ENCODE measurements at places on chromosomes 16 and 17. TPM values are rescaled to one million over a fixed set of nuclear protein-coding genes. Genes with fewer than 3 reads are reported as not detected.
A peak's percentile ranks its signal among the peaks of the same experiment; 100 is the strongest.

DNA sequence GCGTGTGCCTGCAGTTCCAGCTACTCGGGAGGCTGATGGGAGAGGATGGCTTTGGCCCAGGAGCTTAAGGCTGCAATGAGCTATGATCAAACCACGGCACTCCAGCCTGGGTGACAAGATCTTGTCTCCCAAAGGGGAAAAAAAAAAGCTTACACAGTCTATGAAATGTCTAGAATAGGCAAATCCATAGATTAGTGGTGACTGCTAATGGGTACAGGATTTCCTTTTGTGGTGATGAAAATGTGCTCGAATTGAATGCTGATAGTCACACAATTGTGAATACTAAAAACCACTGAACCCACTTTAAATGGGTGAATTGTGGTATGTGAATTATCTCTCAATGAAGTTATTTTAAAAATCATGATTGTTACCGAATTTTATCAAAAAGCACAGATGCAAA lies 14.9 kb downstream of the USP7 start:
- no peak for DNase-seq

DEXI gene
- total RNA-seq: 31.6 TPM

DNA sequence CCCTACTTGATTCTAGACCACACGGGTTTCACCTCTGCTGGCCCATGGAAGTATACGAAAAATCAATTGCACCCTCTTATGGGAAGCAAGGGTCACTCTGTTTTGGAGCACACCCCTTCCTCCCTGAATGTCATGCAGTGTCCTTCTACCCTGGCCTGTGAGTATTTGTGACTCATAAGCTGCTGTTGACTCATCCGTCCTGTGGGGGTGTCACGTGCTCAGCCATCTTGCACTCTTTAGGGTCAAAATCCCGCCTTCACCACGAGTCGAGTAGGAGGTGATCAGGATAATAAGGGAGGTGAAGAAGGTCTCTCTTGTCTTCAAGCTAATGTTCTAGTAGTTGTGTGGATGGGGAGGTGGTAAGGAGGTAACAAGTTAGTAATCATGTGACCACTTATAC lies 341.0 kb upstream of the EEF2KMT start:
- no peak for DNase-seq

KRT15 gene
- not detected for total RNA-seq

DNA sequence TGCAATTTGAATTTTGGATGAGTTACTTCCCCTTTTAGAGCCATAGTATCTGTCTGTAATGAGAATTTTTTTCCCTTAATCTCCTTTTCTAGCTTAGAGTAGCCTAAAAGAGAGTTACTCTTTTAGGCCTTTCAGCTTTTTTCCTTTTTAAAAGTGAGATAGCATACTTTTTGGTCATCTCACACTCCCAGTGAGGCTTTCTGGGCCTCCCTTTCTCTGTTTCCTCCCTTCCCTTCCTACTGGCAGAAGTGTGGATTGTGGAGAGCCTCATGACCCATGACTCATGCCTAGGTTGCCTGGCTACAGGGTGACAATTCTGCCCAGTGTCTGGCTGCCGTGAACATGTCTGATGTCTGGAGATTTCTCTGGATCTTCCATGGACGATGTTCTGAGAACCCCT lies 15.2 kb downstream of the KRT23 start:
- DNase-seq: no peak

- DNase-seq: no peak
Measured at GRCh38 chr17:64683796-64684195, 21.7 kb upstream of the SMURF2 start.

PPP1R1B gene
- not detected for total RNA-seq

ITGAD gene
- not detected for total RNA-seq

DNA sequence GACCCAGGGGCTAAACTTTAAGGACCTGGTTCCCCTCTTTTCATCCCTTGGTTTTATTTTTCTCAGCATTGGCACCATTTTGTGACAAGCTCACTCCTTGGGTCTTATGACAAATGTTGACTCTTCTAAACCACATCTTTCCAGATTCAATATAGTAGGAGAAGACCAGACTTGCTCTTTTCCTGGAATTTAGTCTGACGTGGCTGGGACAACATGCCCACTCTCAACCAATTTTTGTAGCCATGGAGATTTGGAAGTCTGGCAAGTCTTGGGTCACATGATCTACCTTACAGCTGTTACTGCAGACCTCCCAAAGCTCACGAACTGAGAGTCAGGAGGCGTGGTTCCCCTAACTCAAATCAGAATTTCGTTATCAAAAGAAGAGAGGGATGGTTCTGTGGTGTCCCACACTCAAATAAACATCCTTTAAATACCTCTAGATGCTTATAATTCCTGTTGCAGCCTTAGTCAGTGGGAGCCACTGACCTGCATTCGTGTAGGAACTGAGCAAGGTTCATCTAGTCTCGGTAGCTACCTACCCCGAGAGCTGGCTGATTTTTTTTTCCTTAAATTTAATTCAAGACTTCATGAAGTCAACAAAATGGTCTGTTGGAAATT lies 683.5 kb downstream of the MAF start:
- no peak for DNase-seq

DNA sequence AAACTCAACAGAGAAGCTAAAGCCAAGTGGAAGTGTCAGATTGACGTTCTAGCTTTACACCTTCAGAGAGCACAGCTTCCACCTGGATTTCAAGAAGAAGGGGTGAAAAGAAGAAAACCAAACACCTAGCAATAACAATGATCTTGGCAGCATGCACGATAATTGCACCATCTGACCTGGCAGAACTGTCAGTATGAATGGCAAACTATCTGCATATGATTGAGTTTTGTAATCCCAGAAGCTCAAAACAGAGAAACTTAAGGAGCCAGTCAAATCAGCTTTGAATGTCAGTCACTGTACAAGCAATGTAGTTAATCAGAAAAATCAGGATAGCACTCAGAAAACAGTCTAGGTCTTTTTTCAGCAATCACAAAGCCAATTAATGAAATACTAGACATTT lies 427.1 kb downstream of the ZFHX3 start:
- DNase-seq: no peak

- DNase-seq: no peak
Measured at GRCh38 chr17:50093807-50094206, 1.3 kb upstream of the PDK2 start.

- DNase-seq: no peak
Measured at GRCh38 chr17:61380217-61380835, 19.3 kb upstream of the TBX2 start.

DNA sequence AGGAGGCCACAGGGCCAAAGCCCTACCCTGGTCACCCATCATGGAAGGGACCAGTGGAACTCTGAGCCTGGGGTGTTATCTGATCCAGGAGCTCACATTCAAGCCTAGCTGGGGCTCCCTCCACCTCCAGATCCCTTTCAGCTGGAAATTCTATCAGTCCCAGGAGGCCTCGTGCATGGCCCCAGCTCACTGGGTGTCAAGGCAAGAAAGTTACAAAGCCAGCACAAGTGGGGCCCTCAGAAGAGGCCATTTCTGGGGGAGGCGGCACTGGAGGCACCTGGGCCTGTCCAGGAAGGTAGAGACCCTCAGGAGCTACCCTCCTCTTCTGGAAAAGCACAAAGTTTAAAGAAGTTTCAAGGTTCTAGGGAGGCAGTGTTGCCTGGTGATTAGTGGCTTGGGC lies 4.8 kb downstream of the CA7 start:
- DNase-seq: no peak

DNA sequence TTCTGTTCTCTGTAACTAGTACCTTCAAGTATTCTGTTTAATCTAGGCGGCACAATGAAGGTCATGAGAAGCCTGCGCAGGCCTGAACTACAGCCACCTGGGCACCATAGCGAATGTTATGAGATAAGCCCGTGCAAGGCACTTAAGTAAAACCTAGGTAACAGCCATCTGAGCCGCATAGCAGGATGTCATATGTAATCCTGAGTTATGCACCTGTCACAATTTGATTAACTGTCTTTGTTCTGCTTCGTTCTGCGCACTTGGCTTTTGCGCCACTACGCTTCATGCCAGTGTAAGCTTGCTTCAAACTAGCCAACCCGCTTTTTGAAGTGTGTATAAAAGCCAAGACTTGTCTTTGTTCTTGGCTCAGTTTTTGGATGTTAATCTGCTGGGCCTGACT lies 449.8 kb downstream of the KCNJ18 start:
- no peak for DNase-seq

DNA sequence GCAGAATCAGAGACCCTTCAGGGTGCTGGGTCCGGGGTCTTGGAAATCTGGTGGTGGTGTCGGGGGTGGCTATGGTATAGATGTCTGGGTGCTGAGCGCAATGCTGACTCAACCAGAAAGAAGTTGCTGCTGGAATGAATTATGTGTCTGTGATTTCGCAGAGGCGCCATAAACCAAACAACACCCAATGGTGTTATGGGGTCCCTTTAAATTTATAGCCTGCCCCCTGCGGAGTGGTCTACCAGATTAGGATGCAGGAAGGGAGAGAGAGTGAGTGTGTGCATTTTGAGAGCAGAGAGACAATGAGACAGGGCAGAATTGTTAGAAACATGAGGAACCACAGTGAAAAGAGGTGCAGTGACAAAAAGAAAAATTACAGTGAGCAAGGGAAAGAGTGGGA lies 100.7 kb upstream of the CDH11 start:
- DNase-seq: no peak

DNA sequence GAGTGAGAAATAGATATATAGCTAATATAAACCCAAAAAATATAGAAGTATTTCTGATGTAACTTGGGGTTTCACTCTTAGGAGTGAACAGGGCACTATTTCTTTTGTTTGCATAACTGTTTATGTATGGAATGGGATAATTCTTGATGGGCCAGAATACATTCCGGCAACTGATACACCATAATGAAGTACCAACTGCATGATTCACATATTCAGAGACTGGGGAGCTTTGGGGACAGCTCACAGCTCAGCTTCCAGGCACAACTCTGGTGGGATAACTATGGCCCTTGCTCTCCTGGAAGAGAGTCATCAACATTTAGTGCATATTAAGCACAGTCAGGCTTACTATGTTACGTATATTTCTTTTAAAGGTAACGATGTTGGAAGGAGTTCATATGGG lies 42.1 kb upstream of the ADCY7 start:
- DNase-seq: no peak

PIRT gene
- total RNA-seq: not detected

DNA sequence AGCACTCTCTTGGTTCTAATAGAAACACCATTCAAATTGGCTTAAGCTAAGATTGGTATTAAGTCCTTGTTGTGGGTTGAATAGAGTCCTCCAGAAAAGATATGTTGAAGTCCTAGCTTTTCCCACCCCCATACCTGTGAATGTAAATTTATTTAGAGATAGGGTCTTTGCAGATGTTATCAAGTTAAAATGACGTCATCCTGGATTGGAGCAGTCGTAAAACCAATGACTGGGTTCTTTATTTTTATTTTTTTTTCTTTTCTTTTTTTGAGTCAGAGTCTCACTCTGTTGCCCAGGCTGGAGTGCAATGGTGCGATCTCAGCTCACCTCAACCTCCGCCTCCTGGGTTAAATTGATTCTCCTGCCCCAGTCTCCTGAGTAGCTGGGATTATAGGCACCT lies 658.6 kb upstream of the RBFOX1 start:
- DNase-seq: no peak

CRYBA1 gene
- total RNA-seq: not detected

- DNase-seq: no peak
Measured at GRCh38 chr17:50659179-50659578, 24.5 kb downstream of the ABCC3 start.

SLC47A1 gene
- total RNA-seq: 0.20 TPM

DNA sequence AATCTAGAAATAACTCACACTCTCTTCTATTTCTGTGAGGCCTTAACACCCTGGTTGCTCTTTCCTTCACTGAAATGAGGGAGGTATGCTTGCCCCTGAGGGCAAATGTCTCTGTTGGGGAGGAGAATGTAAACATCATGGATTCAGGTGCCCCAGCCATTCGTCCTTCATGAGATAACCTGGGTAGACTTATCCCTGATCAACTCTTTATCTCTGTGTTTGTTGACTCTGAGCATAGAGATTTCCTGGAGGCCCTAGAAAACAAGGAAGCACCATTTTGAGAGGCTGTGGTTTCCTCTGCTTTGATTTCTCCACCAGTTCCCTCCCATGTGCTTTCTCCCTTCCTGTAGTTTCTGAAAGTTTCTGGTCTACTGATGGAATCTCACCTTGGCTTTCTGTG lies 77.3 kb downstream of the PHKB start:
- no peak for DNase-seq

DNA sequence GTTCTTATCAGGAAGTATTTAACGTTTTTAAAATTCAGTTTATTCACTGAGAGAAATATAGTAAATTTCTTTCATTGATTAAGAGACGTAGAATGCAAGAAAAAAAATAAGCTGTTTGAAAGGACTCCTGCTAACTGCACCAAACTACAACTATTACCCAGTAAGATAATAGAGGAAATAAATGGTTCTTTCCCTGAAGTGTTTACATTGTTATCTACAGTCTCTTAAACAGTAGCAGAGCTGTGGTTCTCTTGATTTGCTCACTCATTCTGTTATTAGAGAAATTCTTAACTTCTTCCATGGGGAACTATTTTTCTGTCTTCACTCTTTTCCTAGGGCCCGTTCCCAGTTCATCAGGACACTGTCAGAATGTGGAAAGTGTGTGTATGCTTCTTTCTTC lies 973.0 kb downstream of the KCNJ2 start:
- DNase-seq: no peak

NPIPA2 gene
- total RNA-seq: 1.4 TPM

GRCh38 chr17:40598619-40599467 lies 33.6 kb upstream of the CCR7 start:
- peak; percentile 38 for DNase-seq

- DNase-seq: no peak
Measured at GRCh38 chr16:8251298-8251697, 339.0 kb downstream of the TMEM114 start.

GRCh38 chr16:67456391-67457081 lies 24.4 kb downstream of the ATP6V0D1 start:
- no peak for DNase-seq

DNA sequence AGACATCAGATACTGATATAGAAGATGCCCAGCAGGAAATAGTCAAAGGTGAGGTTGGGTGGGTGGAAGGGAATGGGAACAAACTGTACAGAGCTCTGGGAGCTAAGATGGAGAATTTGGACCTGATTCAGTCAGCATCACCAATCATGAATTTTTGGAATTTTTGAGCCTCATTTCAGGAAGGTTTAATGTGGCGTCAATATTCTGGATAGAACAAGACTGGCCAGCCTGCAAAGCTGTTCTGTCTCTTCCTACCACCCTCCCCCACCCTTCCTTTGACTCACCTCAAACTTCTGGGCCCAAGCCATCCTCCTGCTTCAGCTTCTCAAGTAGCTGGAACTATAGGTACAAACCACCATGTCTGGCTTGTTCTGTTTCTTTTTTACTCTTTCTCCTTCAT lies 32.6 kb downstream of the CTCF start:
- no peak for DNase-seq

KCNH6 gene
- not detected for total RNA-seq

- DNase-seq: peak; percentile 19
Measured at GRCh38 chr17:39979893-39980350, 685 bp upstream of the PSMD3 start.

CEP295NL gene
- total RNA-seq: not detected

DNA sequence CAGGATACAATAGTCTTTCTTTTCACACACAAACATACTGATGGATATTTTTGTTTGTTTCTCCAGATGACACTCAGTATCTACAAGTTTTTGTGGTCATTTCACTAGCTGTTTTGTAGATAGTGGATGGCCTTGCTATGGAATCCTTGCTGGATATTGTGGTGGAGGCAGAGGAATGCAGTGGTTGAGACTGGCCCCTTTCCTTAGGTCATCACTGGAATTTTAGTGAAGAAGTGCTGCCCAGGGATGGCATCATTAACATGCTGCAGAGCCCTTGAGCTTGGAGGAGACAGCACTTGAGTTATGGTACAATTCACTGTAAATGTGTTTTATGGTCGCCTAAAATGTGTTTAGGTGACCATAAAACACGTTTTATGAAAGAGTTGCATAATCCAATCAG lies 455.9 kb upstream of the HSBP1 start:
- DNase-seq: no peak
